ENCODE measurements at places on chromosomes 6 and 20.

DNA sequence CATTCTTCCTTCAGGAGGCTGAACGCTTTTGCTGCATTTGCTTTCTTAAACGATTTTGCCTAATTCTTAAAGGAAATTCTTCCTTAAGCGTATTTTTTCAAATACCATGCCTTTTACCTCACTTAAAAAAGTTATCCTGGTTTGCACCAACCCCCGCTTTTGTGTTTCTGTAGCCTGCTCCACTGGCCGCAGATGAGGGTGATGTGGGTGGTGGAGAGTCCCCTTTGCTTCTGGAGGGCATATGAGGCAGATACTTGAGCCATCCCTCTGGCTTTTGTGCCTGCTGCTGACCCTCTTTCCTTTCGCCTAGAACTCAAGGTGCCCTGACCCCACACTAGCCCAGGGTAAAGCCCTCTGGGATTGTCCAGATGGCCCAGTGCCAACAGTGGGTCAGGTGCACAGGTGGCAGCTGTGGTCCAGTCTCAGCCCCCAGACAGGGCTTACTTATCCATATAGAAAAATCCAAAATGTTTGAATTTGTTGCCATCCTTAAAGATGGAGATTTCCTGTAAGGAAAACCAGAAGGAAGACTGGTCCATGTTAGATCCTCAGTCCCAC is 43.9 kb downstream of the SPATA2 start:
- no peak for DNase-seq

DNA sequence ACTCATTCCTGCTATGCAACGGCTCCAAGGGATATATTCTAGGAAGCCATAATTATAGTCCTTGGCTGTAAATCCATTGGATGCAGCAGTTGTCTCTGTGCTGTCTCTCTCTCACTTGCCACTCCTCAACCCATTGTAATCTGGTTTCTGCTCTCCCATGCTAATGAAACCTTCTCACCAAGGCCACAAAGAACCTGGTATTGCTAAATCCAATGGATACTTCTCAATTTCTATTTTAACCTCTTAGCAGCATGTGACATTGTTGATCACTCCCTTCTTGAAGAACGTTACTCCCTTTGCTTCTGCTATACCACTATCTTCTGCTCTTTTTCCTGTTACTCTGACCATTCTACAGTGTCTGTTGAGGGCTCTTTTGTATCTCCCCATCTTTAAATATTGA is 39.8 kb upstream of the GCLC start:
- DNase-seq: no peak

- no peak for DNase-seq
Measured at GRCh38 chr6:105330364-105330763, 72.5 kb downstream of the PREP start.

GRCh38 chr20:62728781-62729300 is 20.2 kb downstream of the NTSR1 start:
- no peak for DNase-seq

- DNase-seq: peak; percentile 16
Measured at GRCh38 chr20:61044499-61044898, 207.6 kb upstream of the CDH4 start.

GRCh38 chr20:45283551-45284057 is 23.0 kb upstream of the RBPJL start:
- no peak for DNase-seq

DNA sequence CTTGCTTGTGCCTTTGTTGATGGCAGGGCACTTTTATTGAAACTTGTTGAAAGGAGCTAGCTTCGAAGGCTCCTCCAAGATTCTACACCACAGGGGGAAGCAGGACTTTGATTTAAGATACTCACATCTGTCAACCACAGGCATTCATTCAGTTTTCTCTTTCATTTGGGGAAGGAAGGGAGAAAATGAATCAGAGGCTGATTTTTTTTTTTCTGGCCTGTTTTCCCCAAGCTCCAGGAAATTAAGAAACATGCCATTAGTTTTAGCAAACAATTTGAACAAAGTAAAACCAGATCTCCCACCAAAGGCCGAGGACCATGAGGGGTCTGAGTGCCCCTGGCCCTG is 8.7 kb upstream of the APCDD1L start:
- no peak for DNase-seq

GRCh38 chr6:165986311-165986913 is 181.2 kb downstream of the TBXT start:
- no peak for DNase-seq

- DNase-seq: no peak
Measured at GRCh38 chr6:130734161-130734560, 93.0 kb upstream of the SMLR1 start.

DNA sequence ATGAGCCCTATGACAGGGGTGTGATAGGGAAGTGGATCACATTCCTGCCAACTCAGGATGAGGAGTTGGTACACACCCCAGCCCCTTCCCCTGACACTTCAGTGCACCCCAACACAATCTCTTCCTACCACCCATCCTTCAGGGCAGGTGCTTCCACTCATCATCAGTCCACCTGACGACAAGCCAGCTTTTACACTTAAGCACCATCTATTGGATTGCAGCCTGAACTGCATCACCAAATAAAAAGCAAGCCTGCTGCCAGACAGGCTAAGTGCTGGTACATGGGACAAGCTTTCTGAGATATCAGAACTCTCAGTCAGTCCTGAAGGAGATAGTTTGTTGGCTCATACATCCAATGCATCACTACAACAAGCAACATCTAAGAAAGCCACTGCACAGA is 69.0 kb upstream of the TMEM200A start:
- no peak for DNase-seq

DNA sequence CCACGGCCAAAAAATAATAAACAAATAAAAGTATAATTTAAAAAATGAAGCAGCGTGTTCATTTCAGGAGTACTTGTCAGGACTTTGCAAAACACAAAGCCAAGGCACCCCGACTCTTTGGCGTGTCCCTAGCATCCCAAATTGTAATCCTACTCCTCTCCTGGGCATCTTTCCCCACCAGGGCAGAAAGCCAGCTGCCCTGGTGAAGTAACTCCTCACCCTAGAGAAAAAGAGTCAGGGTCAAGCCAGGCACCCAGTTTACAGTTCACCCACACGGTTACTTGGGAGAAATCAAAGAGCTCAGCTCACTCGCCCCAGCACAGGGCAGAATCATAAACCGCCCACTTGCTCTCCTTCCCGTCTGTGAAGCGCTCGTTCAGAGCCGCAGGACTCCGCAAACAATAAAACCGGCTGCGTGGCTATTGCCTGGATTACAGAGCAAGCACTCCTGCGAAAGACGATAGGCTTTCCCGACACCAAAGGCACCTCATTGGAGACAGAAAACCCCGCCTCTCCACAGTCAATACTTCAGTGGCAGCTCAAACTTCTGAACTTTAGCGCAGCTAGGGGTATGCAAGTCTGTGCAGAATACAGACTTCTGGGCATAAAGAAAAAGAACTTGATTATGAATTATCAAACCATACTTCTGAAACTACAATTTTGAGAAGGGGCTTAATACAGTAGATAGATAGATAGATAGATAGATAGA is 73.0 kb upstream of the NHSL1 start:
- DNase-seq: peak; percentile 56

DNA sequence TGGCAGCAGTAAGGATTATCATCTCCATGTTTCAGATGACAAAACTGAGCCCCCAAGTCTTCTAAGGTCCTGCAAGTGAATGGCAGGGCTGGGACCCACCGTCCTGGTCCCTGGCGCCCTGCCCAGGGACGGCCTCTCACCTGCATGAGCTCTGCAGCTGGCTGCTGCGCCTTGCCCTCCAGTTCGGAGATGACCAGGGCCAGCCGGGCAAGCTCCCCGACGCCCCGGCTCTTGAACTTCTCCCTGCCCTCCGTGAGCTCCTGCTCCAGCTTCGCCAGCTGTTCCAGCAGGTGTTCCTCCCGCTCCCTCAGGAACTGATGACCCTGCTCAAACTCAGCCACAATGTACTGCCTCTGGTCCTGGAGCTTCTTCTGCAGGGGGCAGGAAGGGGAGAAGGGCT is 16.8 kb downstream of the TRIM26 start:
- no peak for DNase-seq

GRCh38 chr6:2990248-2990931 is 9.3 kb upstream of the NQO2 start:
- DNase-seq: peak; percentile 46

GRCh38 chr20:9531581-9531980 is 17.2 kb downstream of the LAMP5 start:
- no peak for DNase-seq

DNA sequence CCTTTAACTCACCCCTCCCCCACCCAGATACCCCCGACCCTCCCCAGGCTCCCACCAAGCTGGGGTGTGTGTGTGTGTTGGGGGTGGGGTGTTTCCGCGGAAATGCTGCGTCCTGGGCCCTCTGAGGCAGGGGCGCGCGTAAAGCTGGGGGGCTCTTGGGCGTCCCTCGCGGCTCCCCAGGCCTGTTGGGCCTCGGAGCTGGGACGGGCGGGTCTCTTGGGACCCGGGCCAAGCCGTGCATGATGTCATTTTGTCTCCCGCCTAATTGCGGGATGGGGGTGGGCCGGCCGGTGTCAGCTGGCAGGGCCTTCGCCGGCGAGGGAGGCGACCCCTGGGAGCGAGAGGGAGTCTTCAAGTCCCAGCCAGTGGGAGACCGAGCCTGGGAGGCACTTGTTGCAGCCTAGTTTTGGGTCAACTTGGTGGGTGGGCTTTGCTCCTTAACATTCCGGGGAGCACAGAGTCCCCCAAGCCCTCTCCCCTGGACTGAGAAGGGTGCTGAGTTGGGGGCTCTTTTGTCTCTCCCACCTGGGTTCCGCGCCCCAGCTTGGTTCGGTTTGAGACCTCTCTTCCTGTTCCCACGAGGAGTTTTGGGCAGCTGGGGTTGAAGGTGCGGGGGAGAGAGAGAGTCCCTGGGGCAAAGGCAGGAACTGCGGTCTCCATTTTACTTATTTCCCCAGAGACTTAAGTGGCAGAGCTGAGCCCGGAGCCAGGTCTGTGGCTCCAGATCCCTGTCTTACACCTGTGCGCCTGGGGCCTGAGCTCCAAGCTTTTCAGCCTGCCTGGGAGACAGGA is 623 bp downstream of the MYBL2 start:
- DNase-seq: peak; percentile 24

- DNase-seq: no peak
Measured at GRCh38 chr6:56852260-56853010, 102.5 kb upstream of the BEND6 start.

- no peak for DNase-seq
Measured at GRCh38 chr6:39493777-39494176, 171.3 kb upstream of the KCNK16 start.

DNA sequence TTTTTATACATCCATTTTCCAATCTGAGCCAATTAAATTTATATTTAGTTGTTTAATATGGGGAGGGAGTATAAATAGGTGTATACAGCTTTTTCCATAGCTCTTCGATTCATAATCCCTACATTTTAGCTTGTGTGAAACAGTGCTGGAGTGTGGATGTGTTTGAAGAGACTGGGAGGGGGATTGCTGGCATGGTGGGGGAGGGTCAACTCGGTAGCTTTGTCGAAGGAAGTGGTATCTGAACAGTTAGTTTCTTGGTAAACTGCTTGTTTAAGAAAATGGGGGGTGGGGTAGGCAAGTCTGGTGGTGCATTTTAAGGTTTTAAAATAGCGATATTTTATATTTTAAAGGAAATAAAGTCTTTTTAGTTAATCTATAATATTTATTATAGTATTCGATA is 1.4 kb upstream of the LIN28B start:
- DNase-seq: no peak

GRCh38 chr20:24304291-24304690 is 165.1 kb upstream of the SYNDIG1 start:
- DNase-seq: no peak

DNA sequence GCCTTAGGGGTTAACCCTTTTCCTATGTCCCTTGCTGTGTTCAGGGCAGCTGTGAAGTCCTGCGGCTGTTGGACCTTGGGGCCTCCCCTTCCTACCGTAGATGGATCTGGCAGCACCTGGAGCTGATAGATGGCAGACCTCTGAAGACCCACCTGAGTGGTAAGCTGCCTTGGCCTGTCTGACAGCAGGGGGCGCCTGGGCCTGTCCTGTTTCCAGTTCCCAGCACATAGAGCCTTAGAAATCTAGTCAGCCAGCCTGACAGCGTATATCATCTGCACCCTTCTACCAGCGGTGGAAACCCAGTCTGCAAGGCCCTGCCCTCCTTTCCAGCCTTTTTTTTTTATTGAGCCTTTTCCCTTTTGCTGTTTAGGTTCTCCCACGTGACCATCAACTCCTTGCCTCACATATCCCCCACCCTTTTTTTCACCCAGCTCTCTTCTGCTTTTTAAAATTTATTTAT is 26.6 kb downstream of the CNBD2 start:
- peak; percentile 93 for DNase-seq

GRCh38 chr6:109167562-109167961 is 72.3 kb downstream of the CEP57L1 start:
- no peak for DNase-seq

- DNase-seq: no peak
Measured at GRCh38 chr6:135871878-135872277, 20.4 kb downstream of the PDE7B start.

DNA sequence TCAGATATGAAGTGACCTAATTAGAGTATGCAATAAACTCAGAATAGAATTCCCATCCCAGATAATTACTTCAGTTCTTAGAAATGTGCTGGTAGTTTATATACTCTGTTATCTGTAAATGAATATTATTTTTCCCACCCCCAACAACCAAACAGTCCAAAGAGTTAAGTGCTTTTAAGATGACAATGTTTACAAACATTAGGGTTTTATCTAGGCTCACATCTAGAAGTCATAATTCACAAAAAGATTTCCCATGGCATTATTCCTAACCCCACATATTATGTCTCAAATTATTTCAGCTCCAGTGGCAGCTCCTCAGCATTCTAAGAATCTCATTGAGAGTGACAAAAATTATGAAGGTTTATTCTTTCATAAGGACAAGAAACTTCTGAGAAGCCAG is 120.9 kb downstream of the TASP1 start:
- no peak for DNase-seq

GRCh38 chr20:23118144-23118543 is 32.0 kb upstream of the CD93 start:
- DNase-seq: no peak

GRCh38 chr6:37324131-37325033 is 29.4 kb upstream of the RNF8 start:
- no peak for DNase-seq

GRCh38 chr6:12595161-12595811 is 121.3 kb upstream of the PHACTR1 start:
- DNase-seq: no peak

DNA sequence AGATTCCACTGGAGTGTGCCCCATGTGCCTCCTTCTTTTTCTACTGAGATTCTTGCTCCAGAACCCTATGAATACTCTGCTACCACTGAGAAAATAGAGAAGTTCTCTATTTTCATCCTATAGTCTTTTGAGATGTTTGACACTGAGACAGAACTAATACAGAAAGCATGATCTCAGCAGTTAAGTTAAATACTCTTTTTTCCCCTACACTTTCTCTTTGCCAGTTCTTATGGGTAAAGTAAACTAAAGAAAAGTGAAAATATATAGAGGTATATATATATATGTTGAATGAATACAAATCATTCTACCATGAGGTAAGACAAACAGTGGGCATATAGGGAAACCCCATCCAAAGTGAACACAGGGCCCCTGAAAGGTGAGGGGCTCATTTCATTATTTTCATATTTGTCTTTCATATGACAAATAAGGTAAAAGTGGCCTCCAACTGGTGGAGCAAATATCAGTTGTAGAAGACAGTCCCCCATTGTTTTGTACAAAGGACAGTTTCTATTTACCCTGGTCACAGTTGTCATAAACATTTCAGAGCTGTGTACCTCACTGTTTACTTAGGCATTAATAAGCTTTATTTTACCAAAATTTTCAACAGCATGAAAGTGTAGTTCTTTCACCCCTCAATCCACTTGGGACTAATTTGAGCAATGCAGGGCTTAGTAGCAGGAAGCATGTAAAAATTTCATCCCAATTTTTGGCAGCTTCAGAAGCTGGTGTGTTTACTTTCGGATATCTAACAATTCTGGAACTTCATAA is 188.3 kb upstream of the MARCKS start:
- DNase-seq: peak; percentile 62

GRCh38 chr20:45836841-45837240 is 3.2 kb downstream of the SNX21 start:
- no peak for DNase-seq

All from NCI-H526 treated with DMSO at 0.1 percent for 48 hours (cell line).